ENCODE measurements at places on chromosomes 5 and 9.
A peak's percentile ranks its signal among the peaks of the same experiment; 100 is the strongest.

DNA sequence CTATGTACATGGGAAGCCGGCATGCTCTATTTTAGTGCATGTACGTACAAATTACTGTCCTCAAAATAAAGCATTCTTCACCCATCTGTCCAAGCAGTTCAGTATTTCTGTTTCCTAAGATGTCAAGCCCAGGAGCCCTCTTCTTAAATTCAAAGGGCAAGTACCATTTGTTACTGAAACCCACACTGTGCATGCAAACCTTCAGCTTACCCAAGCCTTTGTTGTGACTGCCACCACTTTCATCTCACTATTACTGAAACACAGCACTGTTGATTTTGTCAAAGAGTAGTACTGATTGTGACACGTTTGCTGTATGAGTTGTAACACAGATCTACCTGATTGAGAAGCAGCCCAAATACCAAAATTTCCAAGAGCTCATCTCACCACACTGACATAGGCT, 390.4 kb upstream of the IZUMO3 start:
- no peak for DNase-seq

- no peak for DNase-seq
These were observed 265.2 kb upstream of the RASA1 start for GRCh38 chr5:87002485-87002884.

- no peak for DNase-seq
These were observed 513.0 kb upstream of the ADAMTS16 start for GRCh38 chr5:4627131-4627530.

DNA sequence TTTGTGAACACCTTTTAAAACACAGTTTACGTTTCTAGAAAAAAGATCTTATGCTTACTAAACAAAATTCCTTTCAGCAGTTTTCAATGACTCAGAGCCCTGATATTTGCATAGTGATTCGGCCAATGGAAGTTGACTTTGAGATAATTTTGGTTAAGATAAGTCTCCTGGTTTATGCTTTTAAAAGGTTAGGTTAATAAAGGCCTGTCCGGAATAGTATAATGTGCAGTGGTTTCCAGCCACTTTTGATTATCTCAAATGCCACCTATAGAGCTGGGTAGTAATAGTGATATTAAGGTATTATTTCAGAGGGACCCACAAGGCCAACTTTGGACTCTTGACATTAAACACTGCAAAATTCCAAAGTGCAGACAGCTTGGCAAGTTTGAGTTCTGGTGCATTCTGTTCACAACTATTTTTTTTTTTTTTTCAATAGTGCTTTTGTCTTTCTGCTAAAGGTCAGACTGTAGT, 86.1 kb downstream of the F2RL2 start:
- no peak for DNase-seq

GRCh38 chr5:11148810-11149539, 387.9 kb upstream of the DAP start:
- no peak for DNase-seq

DNA sequence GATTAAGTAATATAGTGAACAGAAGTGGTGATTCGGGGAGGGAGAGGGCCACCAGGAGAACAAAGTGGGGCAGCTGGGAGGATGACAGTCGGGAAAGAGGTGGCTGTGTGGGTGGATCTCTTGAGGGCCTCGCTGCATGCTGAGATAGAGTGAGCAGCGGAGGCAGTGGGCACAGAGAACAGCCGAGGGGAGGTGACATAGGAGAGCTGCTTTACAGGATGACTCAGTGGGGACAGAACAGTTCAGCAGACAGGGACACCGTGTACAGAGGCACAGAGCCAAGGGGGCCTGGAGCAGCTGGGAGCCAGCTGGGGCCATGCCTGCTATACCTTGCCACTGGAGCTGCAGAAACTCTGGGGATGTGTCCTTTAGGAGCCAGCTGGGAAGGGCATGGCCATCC, 273.9 kb downstream of the GADD45G start:
- DNase-seq, result no peak

DNA sequence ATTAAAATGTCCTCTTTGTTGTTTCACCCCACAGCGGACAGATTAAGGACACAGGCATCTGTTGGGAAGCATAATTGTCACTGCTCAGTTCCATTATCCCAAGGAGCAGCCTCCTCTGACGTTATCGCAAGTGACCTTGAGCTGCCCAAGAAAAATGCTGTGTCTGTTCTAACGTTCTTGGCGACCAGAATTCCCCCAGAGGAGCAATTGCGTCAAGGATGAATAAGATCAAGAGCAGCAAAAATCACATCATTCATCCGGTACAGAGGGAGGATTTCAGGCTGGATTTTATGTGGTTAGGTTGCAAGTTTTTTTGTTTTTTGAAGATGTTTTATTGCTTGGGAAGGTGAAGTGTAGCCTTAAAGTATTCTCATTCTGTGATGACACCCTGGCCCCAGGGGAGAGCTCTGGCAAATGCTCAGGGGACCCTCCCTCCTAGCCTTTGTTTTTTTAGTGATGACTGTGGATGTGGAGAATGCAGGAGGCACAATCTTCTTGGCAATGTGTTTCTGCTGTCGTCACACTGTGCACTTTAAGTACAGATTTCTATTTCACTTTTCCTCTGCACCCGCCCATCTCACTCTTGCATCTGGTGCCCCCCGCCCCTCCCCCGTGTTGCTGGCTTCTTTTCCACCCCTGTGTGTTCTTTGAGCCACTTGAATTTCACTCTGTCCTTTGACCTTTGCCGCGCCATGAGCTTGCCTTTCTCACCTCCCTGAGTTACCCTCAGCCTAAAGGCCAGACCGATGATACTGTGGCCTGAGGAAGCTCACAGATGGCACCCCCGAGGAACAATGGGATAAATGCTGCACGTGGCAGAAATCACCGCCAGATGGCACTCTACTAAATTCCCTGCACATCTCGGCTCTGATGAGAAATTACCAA, 308.5 kb downstream of the RAB3C start:
- DNase-seq, result peak; percentile 23

DNA sequence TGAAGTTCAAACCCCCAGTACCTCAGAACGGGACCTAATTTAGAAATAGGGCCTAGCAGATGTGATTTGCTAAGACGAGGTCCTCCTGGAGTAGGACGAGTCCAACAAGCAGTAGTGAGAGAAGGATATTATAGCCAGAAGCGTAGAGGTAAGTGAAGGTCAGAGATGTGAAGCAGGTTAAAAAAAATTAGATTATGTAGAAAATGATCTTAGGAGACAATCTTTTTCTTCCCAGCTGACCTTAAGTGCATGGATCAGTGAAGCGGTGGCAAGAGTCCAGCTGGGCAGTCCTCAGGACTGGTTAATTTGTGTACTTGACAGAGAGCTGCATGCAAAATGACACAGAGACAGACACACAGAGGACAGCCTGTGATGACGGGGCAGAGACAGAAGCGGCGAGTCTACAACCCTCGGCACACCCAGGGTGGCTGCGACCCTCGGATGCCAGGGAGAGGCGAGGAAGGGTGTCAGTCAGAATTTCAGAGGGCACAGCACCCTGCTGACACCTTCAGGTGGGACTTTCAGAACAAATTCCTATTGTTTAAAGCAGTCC, 131.4 kb upstream of the IRX4 start:
- no peak for DNase-seq

DNA sequence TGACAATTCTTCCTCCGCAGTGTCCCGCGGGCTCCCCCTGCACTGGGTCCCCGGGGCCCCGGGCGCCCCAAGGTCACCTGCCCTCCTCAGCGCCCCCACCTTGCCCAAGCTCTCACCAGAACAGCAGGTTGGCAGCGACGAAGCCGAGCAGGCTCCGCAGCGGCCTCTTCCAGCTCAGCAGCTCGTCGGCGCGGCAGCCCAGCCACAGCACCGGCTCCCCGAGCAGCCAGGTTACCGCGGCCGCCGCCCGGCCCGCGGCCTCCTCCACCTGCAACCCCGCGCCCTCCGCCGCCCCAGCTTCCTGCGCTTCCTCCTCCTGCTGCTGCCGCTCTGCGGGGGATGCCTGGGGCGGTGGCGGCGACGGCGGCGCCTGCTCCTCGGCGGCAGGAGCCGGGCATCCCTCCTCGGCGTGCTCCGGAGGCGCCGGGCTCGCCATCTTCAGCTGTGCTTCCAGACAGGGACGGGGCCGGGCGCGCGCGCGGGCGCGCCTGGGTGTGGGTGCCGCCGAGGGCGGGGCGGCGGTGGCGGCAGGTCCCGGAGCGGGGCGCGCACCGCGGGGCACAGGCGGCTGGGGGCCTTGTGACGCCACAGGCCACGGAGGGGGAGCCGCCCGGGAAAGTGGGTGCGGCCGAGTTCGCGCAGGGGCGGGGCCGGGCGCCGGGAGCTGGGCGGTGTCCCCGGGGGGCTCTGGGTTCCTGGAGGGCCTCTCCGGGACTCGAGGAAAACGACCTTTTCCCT, at the start of gene RETREG1:
Gene RETREG1 (minus strand): TSS at position 462 of the 738 bp plus-strand sequence. CDS start 26 bp downstream, at position 436.
- no peak for DNase-seq
